H9 (cell line): ENCODE measurements at places on chromosomes 1 and 21.

GRCh38 chr1:42142894-42143675 lies 10.1 kb upstream of the GUCA2B start:
- no peaks in the 10 kb centered on the region for H3K4me1 ChIP-seq
- no peaks in the 10 kb centered on the region for H3K27me3 ChIP-seq

DNA sequence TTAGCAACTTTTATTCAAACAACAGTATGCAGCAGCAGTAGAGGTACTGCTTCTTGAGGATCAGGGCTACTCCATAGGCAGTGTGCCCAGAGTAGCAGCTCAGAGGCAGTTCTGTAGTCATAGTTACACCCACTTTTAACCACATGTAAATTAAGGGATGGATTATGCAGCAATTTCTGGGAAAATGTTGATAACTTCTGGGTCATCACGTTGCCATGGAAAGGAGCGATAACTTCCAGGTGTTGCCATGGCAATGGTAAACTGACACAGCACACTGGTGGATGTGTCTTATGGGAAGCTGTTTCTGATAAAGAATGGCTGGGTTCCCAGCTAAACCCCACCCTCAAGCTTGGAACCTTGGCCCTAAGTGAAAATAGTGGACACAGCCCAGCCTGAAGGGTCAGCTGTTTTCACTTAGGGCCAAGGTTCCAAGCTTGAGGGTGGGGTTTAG lies 29.0 kb upstream of the PLA2G2A start:
- peaks cover 19% of the 10 kb centered on the region for H3K36me3 ChIP-seq
- H3K4me3 ChIP-seq: no peak overlapping the region
- no peak for DNase-seq
- H3K27me3 ChIP-seq: no peaks in the 10 kb centered on the region
- H3K27ac ChIP-seq: no peak overlapping the region

GRCh38 chr1:236673289-236673919 lies 12.9 kb upstream of the ACTN2 start:
- no peaks in the 10 kb centered on the region for H3K27me3 ChIP-seq
- DNase-seq: no peak
- H3K36me3 ChIP-seq: no peaks in the 10 kb centered on the region
- no peak overlapping the region for H3K4me3 ChIP-seq

DNA sequence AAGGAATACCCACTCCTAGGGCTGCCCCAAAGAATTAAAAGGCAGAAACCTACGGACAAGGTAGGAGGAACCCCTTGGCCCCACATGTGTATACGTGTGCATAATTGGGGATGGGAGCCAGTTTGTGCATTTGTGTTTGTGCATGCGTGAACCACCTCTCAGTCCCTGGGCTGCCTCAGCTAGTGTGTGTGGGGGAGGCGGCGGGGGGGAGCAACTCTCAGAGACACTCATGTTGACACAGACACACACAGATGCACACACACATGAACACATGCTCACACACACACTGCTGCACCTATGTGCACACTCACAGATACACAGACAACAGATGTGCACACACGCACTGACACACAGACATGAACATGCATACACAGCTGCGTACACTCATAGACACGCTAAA lies 5.1 kb downstream of the LDLRAD1 start:
- no peaks in the 10 kb centered on the region for H3K4me1 ChIP-seq
- H3K27ac ChIP-seq: no peak overlapping the region
- H3K4me3 ChIP-seq: no peak overlapping the region
- H3K36me3 ChIP-seq: no peaks in the 10 kb centered on the region

DNA sequence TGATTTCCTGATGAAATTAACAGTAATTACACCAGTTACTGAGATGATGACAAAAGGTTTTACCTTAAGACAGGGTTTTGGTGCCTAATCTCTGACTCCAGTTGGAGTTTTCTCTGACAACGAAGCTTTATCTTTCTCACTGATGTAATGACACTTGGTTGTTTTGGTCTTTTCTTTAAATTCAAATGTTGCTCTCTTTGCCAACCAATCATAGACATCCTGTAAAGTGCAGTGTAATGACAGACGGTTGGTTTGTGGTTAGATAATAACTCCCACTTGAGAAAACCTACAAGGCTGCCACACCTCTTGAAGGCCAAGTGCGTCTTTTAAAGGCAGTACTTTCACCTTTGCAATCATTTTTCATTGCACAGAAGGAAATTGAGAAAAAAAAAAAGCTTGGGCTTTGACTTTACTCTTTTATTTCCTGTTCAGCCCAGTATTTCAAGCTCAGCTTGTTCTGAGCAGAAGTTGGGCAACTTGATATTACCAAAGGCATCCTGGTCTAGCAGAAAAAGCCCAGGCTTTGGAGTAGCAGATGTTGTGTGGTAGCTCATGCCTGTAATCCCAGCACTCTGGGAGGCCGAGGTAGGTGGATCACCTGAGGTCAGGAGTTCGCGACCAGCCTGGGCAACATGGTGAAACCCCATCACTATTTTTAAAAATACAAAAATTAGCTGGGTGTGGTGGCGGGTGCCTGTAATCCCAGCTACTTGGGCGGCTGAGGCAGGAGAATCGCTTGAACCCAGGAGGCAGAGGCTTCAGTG lies 14.9 kb downstream of the PDIK1L start:
- H3K27me3 ChIP-seq: no peaks in the 10 kb centered on the region
- no peak overlapping the region for H3K27ac ChIP-seq
- no peaks in the 10 kb centered on the region for H3K4me1 ChIP-seq
- H3K4me3 ChIP-seq: no peak overlapping the region
- no peak for DNase-seq

- H3K27me3 ChIP-seq: no peaks in the 10 kb centered on the region
- H3K36me3 ChIP-seq: no peaks in the 10 kb centered on the region
- H3K4me1 ChIP-seq: no peaks in the 10 kb centered on the region
- peak; percentile 50 for DNase-seq
- no peak overlapping the region for H3K27ac ChIP-seq
These were observed 11.0 kb upstream of the TNFRSF8 start for GRCh38 chr1:12052008-12052573.

GRCh38 chr1:54486907-54487306 lies 61.1 kb upstream of the ACOT11 start:
- H3K27me3 ChIP-seq: peaks cover 5% of the 10 kb centered on the region; the same call in 1 of the 2 replicates
- H3K36me3 ChIP-seq: no peaks in the 10 kb centered on the region; the same call in 2 of the 3 replicates
- peak overlapping the region; percentile 75 for H3K4me3 ChIP-seq
- H3K4me1 ChIP-seq: peaks cover 2% of the 10 kb centered on the region; the same call in 1 of the 2 replicates

DNA sequence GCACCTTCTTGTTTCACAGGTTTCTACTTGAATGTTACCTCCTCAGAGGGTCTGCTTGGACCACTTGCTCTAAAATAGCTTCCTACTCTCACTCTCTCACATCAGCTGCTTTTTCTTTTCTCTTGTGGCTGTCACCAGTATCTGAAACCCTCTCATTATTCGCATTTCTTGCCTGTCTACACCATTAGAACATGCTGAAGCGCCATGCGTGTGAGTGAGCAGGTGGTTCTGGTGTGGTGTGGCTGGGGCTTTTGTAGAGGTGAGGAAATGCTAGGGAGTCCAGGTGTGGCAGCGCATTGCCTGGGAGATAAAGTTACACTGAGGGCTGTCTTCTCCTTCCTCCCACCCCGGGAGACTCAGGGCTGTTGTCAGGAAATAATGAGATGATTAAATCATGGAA lies 4.1 kb downstream of the ZNF362 start:
- peaks cover 6% of the 10 kb centered on the region; the same call in 1 of the 2 replicates for H3K4me1 ChIP-seq
- H3K36me3 ChIP-seq: peaks cover 21% of the 10 kb centered on the region
- no peak for DNase-seq
- no peaks in the 10 kb centered on the region for H3K27me3 ChIP-seq
- peak overlapping the region; percentile 49; the same call in 1 of the 3 replicates for H3K4me3 ChIP-seq

- H3K27me3 ChIP-seq: no peaks in the 10 kb centered on the region
- no peak overlapping the region for H3K4me3 ChIP-seq
These were observed 84.6 kb upstream of the B3GALT2 start for GRCh38 chr1:193270996-193271395.

GRCh38 chr21:29133796-29134195 lies 3.4 kb downstream of the MAP3K7CL start:
- no peaks in the 10 kb centered on the region; the same call in 1 of the 2 replicates for H3K27me3 ChIP-seq
- peak; percentile 33 for DNase-seq
- no peaks in the 10 kb centered on the region for H3K36me3 ChIP-seq
- H3K4me3 ChIP-seq: no peak overlapping the region
- H3K4me1 ChIP-seq: no peaks in the 10 kb centered on the region

GRCh38 chr1:48038270-48038767 lies 41.1 kb upstream of the TRABD2B start:
- H3K36me3 ChIP-seq: no peaks in the 10 kb centered on the region; the same call in 2 of the 3 replicates
- no peak overlapping the region for H3K4me3 ChIP-seq
- H3K27me3 ChIP-seq: no peaks in the 10 kb centered on the region
- no peak overlapping the region for H3K27ac ChIP-seq
- no peak for DNase-seq

GRCh38 chr1:169024800-169025271 lies 81.7 kb upstream of the ATP1B1 start:
- no peaks in the 10 kb centered on the region for H3K36me3 ChIP-seq
- no peak overlapping the region for H3K4me3 ChIP-seq
- no peak for DNase-seq
- H3K27me3 ChIP-seq: no peaks in the 10 kb centered on the region
- H3K27ac ChIP-seq: no peak overlapping the region

DNA sequence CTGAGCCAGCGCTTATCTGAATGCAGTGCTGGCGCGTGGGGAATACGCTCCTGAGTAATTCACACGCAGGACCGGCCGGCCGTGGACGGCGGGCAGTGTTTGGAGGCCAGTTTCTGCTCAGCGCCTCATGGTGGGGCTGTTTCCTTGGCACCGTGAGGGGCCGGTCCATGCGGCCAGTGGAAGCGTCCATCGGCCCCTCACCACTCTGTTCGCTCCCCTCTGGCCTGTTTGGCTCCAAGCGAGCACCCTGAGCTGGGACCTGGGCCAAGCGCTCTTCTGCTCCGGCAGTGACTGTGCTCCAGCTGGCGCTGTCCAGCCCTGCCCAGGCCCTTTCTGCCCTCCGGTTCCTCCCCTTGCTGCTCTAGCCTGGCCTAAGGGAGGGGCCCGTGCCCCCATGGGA lies 16.3 kb upstream of the PLCH2 start:
- H3K27me3 ChIP-seq: no peaks in the 10 kb centered on the region
- H3K4me3 ChIP-seq: no peak overlapping the region
- H3K27ac ChIP-seq: no peak overlapping the region
- no peaks in the 10 kb centered on the region for H3K4me1 ChIP-seq
- no peak for DNase-seq

GRCh38 chr1:65788762-65789161 lies 3.9 kb upstream of the PDE4B start:
- H3K27me3 ChIP-seq: peaks cover 23% of the 10 kb centered on the region
- no peak for DNase-seq
- H3K4me1 ChIP-seq: no peaks in the 10 kb centered on the region

- peak; percentile 40 for DNase-seq
- H3K4me1 ChIP-seq: 0 out of 2 replicates have a peak, but pooled peaks cover 2% of the 10 kb centered on the region
- H3K36me3 ChIP-seq: no peaks in the 10 kb centered on the region
- peaks cover 48% of the 10 kb centered on the region for H3K27me3 ChIP-seq
- peak overlapping the region; percentile 80 for H3K4me3 ChIP-seq
These were observed 7.0 kb downstream of the CDKN2C start for GRCh38 chr1:50976890-50977574.

- H3K4me3 ChIP-seq: no peak overlapping the region
- H3K27me3 ChIP-seq: no peaks in the 10 kb centered on the region
- H3K27ac ChIP-seq: no peak overlapping the region
- H3K4me1 ChIP-seq: no peaks in the 10 kb centered on the region
- DNase-seq: no peak
- H3K36me3 ChIP-seq: peaks cover 70% of the 10 kb centered on the region
These were observed 23.2 kb downstream of the PCNT start for GRCh38 chr21:46347203-46347550.

DNA sequence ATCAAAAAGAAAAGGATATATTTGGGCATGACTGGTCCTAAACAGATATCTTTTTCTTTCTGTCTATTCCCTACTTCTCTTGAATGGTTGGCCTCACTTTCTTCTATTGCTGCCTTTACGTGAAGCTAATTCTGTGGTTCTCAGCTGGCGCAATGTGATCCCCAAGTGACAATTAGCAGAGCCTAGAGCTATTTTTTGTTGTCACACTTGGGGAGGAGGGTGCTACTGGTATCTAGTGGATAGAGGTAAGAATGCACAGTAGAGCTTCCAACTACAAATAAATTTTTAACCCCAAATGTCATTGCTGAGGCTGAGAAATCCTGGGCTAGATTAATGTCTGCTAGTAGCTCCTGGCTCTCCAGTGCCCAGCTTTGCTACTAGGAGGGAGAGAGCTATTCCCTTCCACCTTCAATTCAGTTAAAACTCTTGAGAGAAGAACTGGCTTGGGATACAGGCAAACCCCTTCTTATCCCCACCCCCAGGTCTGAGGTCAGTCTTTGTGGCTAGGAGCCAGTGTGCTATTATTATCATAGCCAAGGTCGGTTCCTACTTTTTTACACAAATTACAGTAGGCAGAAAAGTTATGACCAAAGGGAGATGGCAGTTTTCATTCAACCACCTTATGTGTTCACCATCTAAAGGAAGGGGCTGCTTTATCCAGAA lies 102.1 kb downstream of the SNX7 start:
- H3K27ac ChIP-seq: no peak overlapping the region
- no peak overlapping the region for H3K4me3 ChIP-seq
- H3K36me3 ChIP-seq: no peaks in the 10 kb centered on the region
- no peaks in the 10 kb centered on the region for H3K4me1 ChIP-seq
- no peak for DNase-seq

DNA sequence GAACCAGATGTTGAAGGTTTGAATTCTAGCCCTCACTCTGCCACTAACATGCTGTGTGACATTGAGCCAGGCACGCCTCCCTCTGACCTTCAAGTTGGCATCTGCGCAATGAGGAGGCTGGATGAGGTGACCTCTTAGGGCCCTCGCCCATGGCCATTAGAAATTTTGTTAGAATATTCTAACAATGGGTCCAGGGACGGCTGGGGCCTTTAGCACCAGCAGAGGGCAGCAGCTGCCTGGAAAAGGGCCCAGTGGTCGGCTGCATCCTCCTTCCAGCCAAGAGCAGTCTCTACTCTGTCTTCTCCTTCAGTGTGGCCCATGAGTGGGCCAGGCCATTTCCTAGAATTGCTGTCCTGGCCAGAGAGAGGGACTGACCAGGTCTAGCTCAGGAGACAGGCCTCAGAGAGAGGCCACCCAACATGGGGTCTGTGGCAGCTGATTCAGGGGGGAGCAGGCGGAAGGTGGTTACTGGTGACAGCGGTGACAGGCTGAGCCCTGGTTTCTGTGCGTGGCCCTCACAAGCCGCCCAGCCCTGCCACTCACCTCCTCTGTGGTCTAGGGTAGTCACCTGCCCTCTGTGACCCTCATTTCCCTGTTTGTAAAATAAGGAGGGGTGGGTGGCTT lies 101.3 kb upstream of the ACTL8 start:
- no peak overlapping the region; the same call in 2 of the 3 replicates for H3K4me3 ChIP-seq
- H3K4me1 ChIP-seq: no peaks in the 10 kb centered on the region
- peak; percentile 64 for DNase-seq
- no peak overlapping the region for H3K27ac ChIP-seq

DNA sequence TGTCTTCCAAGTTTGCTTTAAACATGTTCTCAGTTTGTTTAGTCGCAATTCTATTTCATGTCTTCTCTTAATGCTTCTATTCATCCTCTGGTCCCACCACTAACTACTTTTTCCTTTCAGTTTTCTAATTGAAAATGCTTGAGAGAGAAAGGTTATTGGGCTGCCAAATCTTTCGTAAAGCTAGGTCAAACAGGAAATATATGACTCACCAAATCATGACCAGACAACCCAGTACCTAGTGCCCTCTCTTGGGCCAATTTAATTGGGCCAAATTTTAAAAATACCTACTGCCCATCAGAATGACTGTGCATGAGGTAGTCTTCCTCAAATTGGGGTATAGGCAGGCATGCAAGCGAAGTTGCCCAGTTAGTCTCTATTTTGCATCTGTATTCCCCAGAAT lies 295.4 kb upstream of the PBX1 start:
- no peaks in the 10 kb centered on the region for H3K27me3 ChIP-seq
- no peak overlapping the region for H3K4me3 ChIP-seq
- DNase-seq: no peak
- H3K36me3 ChIP-seq: no peaks in the 10 kb centered on the region
- H3K4me1 ChIP-seq: no peaks in the 10 kb centered on the region
